Activated T-helper 1 cell treated with anti-CD3 and anti-CD28 coated beads, Interleukin-2, amount 50 U/mL, for 16 hours (primary cell): ENCODE measurements at places on chromosomes 7 and 10.
A peak's percentile ranks its signal among the peaks of the same experiment; 100 is the strongest.

DNA sequence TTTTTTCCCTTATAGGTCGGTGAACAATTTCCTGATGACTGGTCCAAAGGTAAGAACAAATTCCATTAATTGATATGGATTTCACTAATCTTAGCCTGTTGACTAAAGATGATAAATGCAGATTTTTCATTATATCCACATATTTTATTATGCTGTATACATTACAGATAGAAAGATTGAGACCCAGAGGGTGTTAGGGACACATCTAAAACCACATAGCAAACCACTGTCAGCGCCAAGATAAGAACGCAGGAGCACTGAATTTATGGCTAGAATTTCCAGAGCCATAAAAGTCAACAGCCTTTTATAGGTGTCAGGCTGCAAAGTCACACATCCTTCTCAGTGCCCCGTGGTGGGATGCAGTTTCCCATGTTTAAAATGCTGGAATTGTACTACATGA is 16.2 kb downstream of the WNT8B start:
- DNase-seq, result no peak

DNA sequence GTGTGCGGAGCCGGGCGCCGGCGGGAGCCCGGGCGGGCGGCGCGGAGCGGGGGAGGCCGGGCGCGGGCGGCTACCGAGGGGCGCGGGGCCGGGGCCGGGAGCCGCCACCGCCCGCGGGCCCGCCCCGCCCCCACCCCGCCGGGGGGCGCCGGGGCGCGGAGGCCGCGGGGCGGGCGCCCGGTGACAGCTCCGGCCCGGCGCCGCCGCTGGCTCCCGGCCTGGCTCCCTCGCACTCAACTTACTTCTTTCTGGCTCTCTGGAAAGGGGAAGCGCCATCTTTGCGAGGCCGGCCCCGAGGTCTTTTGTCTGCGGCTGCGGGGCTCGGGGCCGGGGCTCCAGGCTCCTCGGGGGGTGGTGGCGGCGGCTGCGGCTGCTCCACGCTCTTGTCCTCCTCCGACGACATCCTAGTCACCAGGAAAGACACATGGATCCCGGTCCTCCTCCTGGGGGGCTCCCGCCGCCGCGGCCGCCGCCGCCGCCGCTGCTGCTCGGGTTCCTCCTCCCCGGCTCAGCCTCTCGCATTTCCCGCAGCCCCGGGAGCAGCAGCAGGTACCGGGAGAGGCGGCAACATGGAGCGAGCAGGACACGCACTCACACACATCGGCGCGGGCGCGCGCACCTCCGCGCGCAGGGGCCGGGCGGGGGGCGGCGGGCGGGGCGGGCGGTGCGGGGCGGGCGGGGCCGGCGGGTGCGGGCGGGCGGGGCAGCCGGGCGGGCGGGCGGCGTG is at the start of gene KMT2C:
Gene KMT2C (minus strand): TSS at position 620 of the 727 bp plus-strand sequence. CDS start 217 bp downstream, at position 403.
- DNase-seq, result peak; percentile 37

GRCh38 chr7:50362712-50363282 is 58.3 kb downstream of the IKZF1 start:
- no peak for DNase-seq

DNA sequence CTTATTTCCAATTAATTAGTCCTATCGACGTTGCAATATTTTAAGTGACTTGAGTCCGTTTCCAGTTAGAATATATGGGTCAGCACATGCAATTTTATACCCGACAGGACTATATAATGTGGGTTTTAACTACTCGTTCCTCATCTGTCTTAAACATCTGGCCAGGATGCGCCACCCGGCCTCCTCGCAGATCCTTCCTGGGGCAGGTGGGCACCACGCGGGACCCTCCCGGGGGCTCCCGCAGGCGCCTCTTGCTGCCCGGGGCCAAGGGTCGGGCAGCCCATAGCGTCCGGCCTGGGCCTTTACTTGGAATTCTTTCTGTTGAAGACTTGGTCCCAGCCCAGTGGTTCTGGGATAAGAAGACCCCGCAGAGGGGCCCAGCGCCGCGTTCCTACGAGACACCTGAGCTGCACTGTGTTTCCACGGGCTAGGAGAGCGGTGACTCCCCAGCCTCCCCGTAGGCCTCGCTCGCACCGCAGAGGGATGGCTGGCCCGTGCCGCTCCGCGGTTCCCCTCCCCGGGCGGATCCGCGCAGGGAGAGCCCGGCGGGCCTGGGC is 10.1 kb upstream of the MNX1 start:
- DNase-seq, result no peak

DNA sequence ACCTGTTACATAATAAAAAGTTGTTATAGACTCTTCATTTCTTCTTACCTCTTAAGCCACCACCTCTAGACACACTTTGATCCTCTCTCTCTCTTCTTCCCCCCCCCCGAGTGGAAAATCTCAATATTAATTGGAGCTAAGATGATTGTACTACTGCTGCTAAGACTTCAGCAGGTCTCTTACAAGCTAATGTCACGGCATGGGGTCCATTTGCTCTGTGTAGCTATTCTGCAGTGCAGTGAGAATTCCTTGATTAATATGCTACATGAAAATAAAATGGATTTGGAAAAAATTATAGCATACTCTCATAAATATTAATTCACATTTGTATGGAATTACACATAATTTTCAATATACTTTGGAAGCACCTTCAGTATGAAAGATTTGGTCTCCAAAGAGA is 297.2 kb downstream of the AUTS2 start:
- DNase-seq, result no peak

- no peak for DNase-seq
Observed at GRCh38 chr10:997266-998022, 9.2 kb downstream of the GTPBP4 start.

DNA sequence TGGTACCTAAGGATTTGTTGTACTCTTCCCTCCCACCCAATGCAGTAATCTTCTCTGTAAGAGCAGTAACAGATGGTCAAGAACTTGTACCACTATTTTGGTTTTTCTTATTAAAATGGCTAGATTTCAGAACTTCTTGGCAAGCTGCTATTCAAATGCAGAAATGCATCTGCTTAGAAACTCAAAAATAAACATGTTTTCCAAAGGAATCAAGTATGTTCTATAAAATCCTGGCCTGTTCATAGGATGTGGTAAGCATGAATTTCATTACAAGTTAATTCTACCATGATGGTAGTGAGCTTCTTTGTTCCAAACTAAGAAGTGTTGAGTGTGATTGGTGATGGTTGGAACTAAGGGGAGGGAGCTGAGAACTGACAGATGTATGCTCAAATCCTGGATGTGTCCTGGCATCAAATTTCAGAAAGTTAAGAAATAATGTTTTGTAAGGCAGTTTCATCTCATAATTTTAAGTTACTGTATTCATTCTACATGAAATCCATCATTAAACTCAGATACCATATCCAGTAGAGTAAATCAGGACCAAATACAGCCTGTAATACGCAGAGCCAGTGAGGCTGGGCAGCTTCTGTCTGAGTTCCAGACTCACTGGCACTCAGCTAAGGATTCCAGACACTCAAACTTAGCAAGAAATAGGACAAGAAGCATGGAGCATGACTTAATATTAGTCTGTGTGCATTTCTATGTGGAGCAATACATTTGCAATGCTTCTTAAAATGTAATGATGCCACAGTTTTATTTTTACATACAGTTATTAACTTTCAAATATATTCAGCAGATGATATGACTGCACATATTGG is 119.6 kb downstream of the TES start:
- no peak for DNase-seq

GRCh38 chr10:118214776-118215175 is 127.3 kb downstream of the FAM204A start:
- DNase-seq, result no peak

DNA sequence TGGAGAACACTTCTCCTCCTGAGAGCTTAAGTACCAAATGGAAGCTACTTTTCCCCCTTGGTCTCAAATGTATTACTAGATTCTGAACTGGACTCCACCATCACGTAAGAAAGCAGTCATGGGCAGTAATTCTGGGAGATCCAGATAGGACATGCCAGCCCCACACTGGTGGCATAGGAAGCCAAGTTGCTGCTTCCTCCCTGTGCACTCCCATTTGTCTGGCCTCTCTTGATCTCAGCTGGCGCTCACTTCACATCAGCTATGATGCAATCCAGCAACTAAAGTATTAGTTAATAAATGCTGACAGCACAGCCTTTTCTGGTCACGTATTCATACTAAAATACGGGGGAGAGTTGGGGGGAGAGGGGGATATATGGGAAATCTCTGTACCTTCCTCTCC is 3.4 kb upstream of the IL6 start:
- DNase-seq, result no peak

DNA sequence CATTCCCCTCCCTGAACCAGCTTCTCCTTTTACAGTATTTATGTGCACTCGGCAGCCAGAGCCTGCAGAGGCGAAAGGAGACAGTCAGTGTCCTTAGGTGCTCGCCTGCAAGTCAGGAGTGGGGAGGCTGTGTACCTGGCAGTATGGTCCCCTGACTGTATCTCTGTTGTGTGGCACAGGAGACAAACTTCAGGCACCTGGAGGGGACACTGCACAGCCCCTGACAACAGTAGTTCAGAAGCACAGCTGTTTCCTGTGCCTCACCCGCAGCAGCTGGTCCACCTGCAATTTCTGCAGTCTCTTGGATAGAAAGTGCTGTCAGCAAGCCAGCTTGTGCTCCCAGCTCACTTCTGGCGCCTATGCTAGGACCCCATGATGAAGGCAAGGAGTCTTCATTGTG is 73.4 kb upstream of the LAMB4 start:
- DNase-seq, result no peak
